ENCODE measurements at places on chromosomes 2 and 18.

DNA sequence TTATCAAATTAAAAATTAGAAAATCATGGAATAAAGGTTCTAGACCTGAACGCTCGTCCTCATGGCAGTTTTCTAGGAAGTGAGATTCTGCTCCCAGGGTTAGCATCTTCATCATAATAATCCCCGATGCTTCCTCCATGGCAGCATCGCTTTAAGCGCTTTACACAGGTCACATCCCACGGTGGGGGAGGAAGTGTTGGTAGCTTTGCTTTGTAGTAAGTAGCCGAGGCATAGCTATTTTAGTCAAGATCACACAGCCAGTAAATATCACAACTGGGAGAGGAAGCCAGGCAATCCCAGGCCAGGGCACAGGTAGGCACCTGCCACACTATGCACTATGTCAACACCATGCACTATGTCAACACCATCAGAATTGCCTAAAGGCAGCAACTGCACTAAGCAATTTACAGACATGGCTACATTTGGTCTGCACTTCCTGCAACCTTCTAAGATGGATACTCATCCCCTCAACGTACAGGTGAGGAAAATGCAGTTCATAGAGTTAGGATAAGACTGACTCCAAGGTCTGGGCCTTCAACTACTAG lies 205.5 kb downstream of the FBXO15 start:
- no peak for DNase-seq

DNA sequence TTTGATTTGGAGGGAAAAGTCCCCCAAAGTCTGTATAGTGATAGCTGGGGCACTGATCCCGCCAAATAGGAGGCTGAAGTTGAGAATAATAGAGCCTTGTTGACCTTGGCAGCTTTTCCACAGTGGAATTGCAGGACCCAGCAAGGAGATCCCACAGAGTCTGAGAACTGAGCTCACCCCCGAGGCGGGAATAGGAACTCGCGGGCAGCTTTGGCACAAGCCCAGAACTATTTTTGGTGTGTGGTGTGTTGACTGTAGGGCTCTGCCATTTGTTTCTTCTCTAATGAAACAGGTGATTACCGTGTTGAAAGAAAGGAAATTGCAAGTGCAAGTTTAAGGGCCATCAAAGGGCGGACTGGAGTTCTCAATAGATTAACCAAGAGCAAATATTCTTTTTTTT lies 34.0 kb downstream of the SH3RF3 start:
- DNase-seq, result no peak

- DNase-seq, result no peak
These were observed 66.3 kb upstream of the RPE start for GRCh38 chr2:209936106-209936666.

- no peak for DNase-seq
These were observed 291.9 kb upstream of the CDH7 start for GRCh38 chr18:65458871-65459270.

DNA sequence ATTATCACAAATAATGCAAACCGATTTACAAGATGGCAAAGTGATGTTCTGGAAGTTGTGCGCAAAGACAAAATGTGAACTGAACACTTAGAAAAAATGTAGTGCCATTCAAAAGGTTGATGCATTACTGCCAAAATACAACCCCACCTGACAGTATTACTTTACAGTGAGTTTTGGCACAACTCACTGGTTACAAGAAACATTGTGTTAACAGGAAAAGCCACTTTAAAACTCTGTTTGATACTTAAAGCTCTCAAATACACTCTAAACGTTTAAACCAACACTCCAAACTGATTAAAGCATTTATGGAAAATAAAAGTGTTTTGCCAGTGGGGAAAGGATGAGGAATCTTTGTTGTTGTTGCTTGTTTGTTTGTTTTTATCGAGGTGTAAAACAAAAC lies 173.4 kb upstream of the SATB2 start:
- DNase-seq, result no peak

- DNase-seq, result no peak
These were observed 16.1 kb upstream of the GPBAR1 start for GRCh38 chr2:218244665-218245064.

- DNase-seq, result no peak
These were observed 49.9 kb downstream of the RAB31 start for GRCh38 chr18:9757827-9758621.

DNA sequence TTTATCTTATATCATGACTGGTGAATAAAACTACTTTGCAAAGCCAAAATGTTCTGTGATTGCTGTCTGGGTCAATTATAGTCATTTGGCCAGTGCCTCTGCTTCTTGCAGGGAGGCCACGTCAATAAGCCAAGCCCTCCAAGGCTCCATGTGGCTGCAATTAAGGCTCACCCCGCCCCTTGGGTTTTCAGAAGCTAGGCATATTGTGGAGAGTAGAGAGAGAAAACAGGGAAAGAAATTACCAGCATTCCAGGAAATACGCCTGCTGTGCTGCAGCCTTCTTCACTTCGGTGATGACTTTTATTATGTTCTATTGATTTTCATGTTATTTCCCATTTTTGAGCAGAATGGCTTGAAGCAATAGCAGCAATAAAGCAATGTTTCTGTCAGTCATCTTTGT lies 319.7 kb downstream of the SOX11 start:
- DNase-seq, result no peak

- DNase-seq, result no peak
These were observed 176.7 kb upstream of the SMAD2 start for GRCh38 chr18:48106976-48107781.

- no peak for DNase-seq
These were observed 444.3 kb downstream of the RND3 start for GRCh38 chr2:150043172-150043500.

- no peak for DNase-seq
These were observed 202.7 kb downstream of the MTX2 start for GRCh38 chr2:176471949-176472348.

- DNase-seq, result peak; percentile 1
These were observed 800 bp downstream of the RPRM start for GRCh38 chr2:153477636-153478288.

DNA sequence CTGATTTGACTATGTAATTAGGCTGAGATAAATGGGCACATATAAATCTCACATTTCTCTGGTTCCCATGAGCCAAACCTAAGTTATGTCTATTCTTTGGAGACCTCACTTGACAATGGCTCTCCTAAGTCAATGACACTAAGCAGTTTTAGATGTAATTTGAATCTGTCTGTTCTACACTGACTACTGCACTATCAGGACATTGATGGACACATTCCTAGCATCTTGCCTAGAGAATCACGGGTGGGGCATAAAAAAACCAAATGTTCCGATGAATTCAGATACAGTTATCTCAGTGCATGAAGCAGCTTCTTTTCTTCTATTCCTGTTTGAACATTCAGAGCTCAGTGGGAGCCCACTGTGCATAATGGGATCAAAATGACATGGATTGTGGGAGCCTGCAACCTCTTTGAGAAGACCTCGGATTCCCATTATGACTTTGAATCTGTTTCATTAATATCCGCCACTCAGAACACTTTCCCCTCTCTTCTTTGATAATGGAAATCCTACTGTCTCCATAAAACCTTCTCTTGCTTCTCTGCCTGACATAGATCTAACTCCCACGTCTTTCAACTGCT lies 110.8 kb downstream of the FSHR start:
- DNase-seq, result no peak

DNA sequence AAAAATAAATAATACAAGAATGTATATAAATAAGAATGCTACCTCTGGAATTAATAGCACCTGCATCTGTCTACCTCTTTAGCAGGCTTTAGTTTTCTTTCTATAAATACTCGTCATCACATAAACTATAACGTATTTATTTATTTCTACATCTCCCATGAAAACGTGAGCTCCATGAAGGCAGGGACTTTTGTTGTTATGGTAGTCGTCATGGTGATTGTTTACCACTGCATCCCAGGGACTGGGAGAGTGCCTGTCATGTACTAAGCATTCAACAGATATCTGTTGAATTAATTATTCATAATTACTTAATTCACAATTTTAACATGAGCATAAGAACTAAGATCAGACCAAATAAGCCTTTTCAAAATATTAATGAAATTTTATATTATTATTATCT lies 386.6 kb downstream of the NRXN1 start:
- DNase-seq, result no peak

DNA sequence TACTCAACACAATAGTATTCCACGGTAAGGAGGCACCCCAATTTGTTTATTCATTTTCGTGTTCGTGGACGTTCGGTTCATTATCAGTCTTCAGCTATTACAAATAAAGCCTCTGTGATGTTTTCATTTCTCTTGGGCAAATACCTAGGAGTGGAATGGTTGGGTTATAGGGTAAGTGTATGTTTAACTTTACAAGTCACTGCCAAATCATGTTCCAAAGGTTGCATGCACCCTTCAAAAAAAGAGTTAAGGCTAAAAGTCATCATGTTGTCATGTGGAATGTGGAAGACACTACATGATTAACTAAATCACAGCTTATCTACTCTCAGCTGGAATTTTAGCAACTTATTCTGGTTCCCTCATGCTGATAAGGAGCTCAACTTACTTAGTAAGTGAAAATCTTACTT lies 15.8 kb downstream of the INO80C start:
- no peak for DNase-seq

GRCh38 chr2:1876352-1876751 lies 132.0 kb upstream of the PXDN start:
- DNase-seq, result no peak

- DNase-seq, result no peak
These were observed 158.2 kb downstream of the L3MBTL4 start for GRCh38 chr18:6256521-6256920.

DNA sequence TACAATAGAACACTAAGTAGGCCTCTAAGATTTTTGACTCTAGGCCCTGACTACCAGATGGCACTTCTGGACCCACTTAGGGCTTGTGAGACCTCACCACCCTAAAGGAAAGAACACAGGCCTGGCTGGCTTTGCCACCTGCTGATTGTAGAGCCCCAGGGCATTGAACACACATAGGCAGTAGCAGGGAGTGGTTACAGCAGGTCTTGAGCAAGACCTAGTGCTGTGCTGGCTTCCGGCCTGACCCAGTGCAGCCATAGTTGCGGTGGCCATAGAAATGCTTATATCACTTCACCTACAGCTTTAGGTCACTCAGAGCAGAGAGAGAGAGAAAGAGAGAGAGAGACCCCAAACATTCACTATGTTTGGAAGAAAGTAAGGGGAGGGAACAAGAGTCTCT lies 223.2 kb downstream of the LRATD1 start:
- DNase-seq, result no peak

- no peak for DNase-seq
These were observed 66.9 kb downstream of the ACVR1 start for GRCh38 chr2:157809212-157809611.

DNA sequence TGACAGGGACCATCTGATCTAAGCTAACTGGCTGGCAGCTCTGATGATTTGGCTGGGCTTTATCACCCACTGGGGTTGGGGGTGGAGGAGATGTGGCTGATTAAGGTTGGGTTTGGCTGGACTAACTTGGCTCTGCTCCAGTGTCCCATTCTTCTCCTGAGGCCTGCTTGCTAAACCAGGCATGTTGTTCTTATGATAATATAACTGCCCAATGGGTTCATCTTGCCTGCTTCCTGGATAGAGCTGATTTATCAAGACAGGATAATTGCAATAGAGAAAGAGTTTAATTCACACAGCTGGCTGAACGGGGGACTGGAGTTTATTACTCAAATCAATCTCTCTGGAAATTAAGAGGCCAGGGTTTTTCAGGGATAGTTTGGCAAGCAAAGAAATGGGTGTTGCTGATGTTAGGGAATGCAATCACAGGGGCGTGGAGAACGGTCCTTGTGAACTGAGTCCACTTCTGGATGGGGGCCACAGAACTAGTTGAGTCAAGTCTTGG lies 150.4 kb downstream of the PTH2R start:
- no peak for DNase-seq

- DNase-seq, result no peak
These were observed 70.6 kb downstream of the CERS6 start for GRCh38 chr2:168526641-168527040.

GRCh38 chr2:178250429-178250828 lies 56.1 kb downstream of the OSBPL6 start:
- no peak for DNase-seq

DNA sequence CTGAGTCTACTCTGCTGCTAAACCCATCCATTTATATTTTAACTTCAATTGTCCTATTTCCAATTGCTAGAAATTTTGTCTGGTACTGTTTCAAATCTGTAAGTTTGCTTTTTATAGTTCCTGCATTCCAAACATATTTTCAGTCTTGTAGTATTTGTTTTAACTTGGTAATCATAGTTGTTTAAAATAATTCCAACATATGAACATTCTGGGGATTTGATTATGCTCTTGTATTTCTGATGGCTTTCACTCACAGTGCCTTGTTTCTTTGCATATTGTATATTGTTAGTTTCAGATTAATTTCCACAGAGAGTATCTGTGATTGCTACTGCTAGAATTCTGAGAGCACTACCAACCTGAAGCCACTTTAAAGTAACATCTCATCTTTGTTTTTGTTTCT lies 202.4 kb downstream of the ETAA1 start:
- no peak for DNase-seq

- DNase-seq, result no peak
These were observed 19.0 kb downstream of the CRIM1 start for GRCh38 chr2:36374585-36374984.

- no peak for DNase-seq
These were observed 213.3 kb downstream of the LDLRAD4 start for GRCh38 chr18:13431886-13432285.

All from right lung (tissue), 10 donors.